EL (cell line): ENCODE measurements at places on chromosomes 13 and 19.
A peak's percentile ranks its signal among the peaks of the same experiment; 100 is the strongest.

DNA sequence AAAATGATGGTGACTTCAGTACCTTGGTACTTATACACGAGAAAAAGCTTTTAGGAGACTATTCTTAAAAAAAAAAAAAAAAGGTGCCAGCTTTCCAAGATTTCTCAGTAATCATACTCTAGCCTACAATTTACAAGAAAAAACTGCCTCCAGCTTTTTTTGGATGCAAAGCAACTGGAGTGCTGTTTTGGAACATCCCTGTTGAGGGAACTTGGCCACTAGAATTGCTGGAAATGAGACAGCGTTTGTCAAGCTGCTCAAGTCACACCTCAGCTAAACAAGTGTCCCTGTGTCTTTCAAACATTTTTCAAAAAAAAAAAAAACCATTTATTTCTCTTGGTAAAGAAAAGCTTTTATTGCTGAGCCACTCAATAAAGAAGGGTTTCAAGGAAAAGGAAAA lies 413.1 kb upstream of the ARGLU1 start:
- DNase-seq = no peak

DNA sequence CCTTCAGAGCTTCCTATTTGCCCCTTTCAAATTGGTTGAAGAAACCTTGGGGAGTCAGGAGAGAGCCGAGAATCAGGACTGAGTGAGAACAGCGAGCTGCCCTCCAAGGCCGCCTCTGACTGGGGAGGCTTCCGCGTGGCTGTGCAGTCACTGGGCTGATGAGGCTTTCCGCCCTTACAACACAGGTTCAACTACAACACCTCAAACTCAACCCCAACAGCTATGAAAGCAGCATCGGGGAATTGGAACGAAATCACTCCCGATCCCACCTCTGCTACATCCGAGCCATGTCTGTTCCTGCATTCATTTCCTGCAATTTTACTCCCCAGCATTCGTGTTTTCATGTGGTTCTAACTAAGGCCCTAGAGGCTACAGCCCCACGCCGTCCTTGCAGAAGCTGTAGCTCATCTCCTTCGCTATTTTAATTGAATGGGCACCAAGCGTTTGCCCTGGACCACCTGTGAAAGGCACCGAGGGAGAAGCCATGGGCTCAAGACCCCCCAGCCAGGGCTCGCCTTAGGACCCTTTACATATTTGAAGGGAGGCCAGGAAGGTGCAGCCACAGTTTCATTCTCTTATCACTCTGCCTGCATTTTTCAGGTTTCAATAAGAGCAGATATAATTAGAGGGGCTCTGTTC lies 12.3 kb upstream of the RASA3 start:
- DNase-seq = no peak

DNA sequence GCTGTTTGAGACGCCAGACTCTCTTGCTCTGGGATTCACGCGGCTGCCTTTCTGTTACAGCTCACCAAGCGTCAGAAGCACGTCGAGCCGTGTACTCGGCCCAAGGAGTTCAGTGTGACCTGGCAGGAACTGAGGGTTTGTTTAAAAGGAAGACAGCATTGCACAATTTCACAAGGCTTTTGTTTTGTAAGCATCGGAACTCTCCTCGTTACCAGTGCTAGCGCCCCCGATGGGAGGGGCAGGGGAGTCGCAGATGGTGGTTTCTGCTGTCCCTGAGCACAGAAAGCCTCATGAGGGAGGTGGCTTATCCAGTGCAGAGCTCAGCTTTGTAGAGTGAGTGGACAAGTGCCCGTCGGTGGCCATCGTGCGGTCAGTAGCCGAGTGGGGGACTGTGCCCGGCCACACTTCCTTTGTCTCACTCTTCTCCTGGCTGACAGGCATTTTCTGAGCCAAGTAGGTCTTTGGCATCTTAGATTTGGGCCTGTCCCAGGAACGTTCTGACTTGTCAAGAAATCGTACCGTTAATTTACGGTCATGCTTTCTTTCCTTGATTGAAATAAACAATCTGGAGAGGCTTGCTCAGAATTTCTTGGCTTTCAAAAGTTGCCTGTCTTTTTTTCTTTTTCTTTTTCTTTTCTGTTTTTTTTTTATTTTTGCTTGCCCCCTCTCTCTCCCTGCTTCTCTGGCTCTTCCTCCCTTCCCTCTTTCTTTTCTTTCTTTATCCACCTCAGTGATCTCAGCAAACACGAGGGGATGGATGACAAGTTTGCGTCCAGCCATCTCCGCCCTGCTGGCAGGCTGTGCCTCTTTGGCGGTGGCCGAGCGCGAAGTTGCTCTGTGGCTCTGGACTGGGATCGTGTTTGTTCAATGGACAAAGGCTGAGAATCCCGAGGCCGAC lies 7.7 kb downstream of the KDM4B start:
- DNase-seq = peak; percentile 95

GRCh38 chr19:41895745-41896580 lies 13.0 kb downstream of the ARHGEF1 start:
- no peak for DNase-seq

- DNase-seq = no peak
Observed at GRCh38 chr19:9008667-9009066, 1.5 kb downstream of the MUC16 start.

DNA sequence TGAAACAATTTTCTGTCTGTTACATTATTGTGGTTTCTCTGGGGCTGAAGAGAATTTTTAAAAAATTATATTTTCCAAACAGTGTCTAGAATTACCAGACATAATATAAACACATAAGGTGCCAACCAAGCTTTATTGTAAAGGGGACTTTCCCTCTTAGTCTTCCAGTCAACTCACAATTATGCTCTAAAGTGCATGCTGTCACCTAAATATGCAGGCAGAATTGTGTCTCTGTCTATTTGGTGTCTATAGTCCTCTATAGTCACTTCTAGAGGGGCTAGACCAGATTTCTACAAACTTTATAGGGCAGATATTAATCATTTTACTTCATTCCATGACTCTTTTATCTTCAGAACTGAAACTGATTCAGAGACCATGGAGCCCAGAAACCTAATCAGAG lies 12.8 kb downstream of the ZNF254 start:
- DNase-seq = no peak

GRCh38 chr19:44930088-44930487 lies 11.9 kb upstream of the APOC4 start:
- DNase-seq = no peak

DNA sequence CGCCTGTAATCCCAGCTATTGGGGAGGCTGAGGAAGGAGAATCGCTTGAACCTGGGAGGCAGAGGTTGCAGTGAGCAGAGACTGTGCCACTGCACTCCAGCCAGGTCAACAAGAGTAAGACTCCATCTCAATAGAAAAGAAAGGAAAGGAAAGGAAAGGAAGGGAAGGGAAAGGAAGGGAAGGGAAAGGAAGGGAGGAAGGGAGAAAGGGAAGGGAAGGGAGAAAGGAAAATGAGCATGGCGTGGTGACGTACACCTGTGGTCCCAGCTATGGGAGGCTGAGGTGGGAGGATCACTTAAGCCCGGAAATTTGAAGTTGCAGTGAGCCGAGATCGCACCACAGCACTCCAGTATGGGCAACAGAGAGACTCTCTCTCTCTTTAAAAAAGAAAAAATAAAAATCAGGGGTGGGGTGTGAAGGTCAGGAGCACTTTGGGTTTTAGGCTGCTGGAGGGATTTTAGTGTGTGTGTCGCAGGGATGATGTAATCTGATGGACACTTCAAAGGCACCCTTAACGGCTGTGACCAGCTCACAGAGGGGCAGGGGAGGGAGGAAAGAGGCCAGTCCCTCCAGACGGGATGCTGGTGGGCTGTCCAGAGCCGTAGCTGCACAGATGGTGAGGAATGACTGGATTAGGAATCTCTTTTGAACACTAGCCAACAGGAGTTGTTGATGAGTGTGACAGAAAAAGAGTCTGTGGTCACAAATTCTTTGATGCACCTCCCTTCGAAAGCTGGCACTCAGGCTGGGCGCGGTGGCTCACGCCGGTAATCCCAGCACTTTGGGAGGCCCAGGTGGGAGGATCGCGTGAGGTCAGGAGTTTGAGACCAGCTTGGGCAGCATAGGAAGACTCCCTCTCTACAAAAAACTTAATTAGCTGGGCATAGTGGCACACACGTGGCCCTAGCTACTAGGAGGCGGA lies 27.6 kb downstream of the TMPRSS9 start:
- DNase-seq = no peak

GRCh38 chr13:23749288-23749873 lies 139.8 kb downstream of the MIPEP start:
- DNase-seq = no peak

GRCh38 chr19:30666301-30666803 lies 294.2 kb downstream of the ZNF536 start:
- DNase-seq = peak; percentile 22

- no peak for DNase-seq
Observed at GRCh38 chr13:54187461-54187860, 1158.8 kb downstream of the OLFM4 start.

DNA sequence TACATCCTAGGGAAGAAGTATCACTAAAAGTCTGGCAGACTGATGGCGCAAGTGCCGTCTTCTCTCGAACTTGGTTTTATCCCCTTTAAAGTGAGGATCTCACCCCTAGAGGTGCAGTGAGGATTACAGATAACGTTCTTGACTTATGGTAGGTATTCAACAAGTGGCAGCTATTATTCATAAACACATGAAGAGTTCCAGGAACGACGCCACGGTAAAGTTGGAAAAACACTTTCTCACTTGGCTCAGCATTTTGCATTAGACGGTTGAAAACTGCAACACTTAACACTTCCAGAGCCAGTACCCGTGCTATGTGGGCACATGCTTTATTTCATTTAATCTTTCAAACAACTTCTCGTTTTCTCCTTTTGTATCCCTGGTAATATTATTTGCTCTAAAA lies 8.7 kb downstream of the PROZ start:
- no peak for DNase-seq

- no peak for DNase-seq
Observed at GRCh38 chr19:20321139-20321763, 154.2 kb downstream of the ZNF486 start.

GRCh38 chr19:19597809-19598306 lies 20.6 kb downstream of the PBX4 start:
- DNase-seq = no peak

GRCh38 chr13:112248406-112248760 lies 127.8 kb upstream of the SPACA7 start:
- DNase-seq = no peak

- DNase-seq = no peak
Observed at GRCh38 chr19:23969630-23970029, 54.9 kb downstream of the ZNF726 start.

- no peak for DNase-seq
Observed at GRCh38 chr13:110316196-110316595, 9.1 kb downstream of the COL4A2 start.

DNA sequence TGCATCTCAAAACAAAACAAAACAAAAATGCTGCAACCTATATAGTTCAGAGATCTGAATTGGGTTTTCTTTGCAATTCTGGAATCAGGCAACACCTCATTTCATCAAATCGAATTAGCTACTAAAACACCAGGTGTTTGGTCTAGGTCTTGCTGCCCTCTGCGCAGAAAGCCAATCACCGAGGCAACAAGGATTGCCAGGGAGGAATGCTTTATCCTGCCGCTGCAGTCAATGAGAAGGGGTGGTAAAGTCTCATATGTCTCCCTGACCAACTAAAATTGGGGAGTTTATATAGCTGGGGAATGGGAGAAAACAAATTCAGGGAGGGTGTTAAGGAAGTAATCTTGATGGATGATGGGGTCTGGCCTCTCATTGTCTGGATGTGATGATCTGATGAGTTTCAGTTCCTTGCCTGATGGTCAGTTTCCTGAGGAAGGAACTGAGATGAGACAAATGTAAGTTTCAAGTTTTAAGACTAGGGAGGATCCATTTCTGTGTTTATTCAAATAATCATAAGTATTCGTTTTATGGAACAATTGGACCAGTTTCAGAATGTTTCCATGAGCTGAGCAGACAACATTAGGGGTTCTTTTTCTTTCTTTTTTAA lies 5.0 kb upstream of the YJU2 start:
- no peak for DNase-seq

- DNase-seq = no peak
Observed at GRCh38 chr13:95239283-95239682, 62.0 kb downstream of the ABCC4 start.

- no peak for DNase-seq
Observed at GRCh38 chr13:39039041-39039440, 785 bp downstream of the NHLRC3 start.

GRCh38 chr13:91303031-91303430 lies 44.5 kb upstream of the MIR17HG start:
- DNase-seq = no peak
